ENCODE measurements at places on chromosomes 16 and 17.

GRCh38 chr16:11100239-11100750, 155.7 kb downstream of the SOCS1 start:
- peak; percentile 50 for DNase-seq

DNA sequence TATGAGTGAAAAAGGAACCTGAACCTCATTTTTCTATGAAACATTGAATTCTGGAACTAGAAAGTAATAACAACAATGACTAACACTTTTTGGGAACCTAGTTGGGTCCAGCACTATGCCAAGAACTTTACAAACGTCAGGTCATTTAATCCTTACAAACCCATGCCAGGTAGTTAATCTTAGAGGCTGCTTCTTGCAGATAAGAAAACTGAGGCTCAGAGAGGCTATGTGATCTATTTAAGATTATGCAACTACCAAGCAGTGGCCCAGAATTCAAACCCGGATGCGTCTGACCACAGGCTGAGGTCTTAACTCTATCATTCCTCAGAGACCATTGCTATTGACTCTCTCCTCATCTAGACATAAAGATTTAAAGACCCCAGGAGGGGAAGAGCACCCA, 358.7 kb downstream of the GRIN2A start:
- no peak for DNase-seq

DNA sequence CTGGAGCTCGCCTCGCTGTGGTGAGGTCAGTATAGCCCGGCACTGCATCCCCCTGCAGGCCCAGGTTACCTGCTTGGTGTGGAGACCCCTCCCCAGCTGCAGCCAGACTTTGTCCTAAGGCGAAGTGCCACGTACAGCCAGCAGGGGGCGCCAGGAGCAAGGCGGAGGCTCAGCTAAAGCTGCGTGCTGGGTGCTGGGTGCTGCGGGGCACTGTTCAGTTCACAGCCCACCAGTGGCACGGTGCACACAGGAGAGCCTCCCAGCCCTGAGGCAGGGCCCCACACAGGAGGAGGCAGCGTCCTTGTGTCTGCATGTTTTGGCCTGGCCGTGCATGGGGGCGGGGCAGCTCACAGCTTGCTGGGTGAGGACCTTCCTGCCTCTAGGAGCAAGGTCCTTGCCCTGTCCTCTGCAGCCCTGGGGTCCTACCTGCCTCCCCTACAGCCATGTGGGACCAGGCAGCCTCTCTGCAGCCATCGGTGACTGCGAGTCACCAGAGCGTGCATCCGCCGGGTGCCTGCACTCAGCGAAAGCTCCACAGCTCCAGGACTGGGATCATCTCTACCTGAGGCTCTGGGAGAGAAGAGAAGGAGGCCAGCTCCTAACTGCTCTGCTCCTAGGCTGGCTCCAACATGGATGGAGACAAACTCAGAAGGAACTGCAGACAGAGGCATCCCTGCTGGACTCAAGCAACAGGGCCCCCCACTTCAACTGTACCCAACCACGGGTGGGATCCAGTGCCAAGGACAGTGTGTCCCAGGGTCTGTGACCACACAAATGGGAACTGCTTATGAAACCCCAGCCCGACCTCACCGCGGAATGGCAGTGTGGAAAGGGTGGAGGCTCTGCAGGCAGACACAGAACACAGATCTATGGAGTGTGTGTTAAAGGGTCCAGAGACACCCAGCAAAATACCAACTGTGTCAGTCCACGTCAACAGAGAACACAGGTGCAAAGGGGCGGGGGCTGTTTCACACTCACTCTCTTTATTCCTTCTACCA, 19.0 kb downstream of the SLC7A5 start:
- no peak for DNase-seq

GRCh38 chr17:54455251-54455868, 445.3 kb upstream of the TOM1L1 start:
- no peak for DNase-seq

GRCh38 chr16:80720804-80721371, 83.5 kb downstream of the CDYL2 start:
- no peak for DNase-seq

- peak; percentile 38 for DNase-seq
Measured at GRCh38 chr16:8572919-8573724, 17.2 kb downstream of the TMEM114 start.

- DNase-seq, result no peak
Measured at GRCh38 chr16:81996664-81997509, 14.4 kb downstream of the SDR42E1 start.

- DNase-seq, result no peak
Measured at GRCh38 chr17:72113751-72114150, 7.1 kb upstream of the SOX9 start.

- peak; percentile 84 for DNase-seq
Measured at GRCh38 chr16:75590920-75591843, 25.0 kb downstream of the GABARAPL2 start.

Data from pons (tissue), 1 donor.